ENCODE measurements at places on chromosomes 12 and 14. TPM values are rescaled to one million over a fixed set of nuclear protein-coding genes. Genes with fewer than 3 reads are reported as not detected.

The SYNDIG1L gene
- 0.34 TPM for total RNA-seq

DNA sequence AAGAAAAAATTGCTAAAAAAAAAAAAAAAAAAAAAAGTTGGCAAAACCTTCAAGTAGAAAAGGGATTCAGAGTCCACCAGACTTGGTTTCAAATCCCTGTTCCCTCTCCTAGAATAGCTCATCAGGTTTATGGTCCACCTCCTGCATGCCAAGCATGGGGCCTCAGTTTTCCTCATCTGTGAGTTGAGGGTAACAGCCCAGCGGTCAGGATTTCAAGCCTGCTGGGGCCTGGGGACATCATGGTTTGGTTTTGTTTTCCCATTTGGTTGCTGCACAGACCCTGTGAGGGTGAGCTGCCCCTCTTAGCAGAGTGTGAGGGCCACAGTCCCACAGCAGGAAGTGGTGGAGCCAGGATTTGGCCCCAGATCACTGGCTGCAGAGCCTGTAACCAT, 12.5 kb downstream of the FAM222A start:
- DNase-seq: no peak

DNA sequence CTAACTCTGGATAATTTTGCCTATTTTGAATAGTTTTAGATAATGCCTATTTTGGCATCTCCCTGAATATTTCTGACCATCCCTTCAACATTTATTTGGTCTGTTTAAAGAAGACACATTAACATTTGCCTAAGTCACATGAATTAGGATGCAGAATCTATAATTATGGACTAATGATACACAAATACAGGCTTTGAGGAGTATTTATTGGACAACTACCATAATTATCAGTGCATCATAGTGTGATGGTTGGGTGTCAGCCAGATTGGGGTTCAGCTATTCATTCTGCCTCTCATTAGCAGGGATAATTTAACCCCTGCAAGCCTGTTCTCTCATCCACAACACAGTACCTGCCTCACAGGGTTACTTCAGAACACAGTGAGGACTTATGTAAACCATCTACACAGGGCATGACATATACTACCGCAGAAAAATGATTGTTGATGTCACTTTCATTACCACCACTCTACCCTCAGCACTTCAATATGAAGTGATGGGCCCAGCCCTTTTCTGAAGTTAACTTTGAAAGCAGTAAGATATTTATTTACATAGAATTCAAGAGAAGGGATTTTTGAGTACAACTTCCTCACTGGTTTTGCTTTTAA, 14.4 kb downstream of the PRKCH start:
- DNase-seq: no peak

The SCNN1A gene
- total RNA-seq: 23.1 TPM

DNA sequence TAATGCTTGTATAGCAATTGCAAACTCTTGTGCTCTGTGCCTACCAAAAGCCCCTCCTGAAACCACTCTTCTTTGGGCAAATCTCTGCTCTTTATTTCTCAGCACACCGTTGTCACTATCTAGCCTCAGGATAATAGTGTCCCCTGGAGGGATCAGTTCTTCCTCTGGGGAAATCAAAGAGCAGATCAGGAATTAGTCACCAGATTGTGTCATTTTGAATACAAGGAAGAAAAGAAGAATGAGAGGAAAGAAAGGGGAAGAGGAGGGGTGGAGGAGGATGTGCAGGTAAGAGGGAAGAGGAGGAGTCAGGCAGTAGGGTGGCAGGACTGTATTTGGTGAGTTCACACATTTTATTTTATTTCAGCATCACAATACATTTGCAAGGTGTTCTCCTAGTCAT, 256.4 kb downstream of the GRIN2B start:
- no peak for DNase-seq

DNA sequence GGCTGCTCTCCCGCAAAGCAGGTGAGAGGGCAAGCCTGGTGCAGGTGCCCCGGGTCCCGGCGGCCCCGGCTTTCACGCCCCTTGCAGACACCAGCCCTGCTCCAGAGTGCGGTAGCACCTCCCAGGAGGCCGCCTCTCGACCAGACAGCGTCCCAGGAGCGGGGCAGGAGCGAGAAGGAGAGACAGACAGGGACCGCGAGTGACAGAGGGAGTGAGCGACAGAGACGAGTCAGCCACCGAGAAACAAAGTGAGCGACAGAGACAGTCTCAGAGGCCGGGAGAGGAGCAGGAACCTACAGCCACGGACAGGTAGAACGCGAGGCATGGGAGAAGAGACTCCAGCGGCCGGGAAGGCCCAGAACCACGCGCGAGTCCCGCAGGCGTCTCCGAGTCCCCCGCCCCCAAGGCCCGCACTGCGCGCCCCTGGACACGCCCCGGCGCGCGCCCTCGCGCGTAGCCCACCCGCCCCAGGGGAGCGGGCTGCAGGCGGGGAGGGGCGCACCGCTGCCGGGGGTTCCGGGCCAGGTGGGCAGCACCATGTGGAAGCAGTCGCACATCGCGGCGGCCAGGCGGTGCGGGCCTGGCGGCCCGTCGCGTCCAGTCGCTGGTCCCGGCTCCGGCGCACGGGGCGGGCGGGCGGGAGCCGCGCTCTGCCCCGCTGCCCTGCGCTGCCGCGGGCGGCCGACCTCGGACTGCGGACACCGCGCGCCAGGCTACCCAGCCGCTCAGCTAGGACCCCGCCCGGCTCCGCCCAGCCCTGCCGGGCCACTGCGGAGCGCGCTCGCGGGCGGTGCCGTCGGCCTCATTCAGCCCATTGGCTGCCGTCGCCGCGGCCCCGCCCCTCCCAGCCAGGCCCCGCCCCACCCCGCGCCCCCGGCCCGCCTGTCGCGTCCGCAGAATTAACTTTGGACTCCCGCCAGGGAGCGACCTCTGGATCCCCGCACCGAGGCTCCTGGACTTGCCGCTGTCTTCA, at the start of gene AHNAK2:
AHNAK2 (minus strand) TSS at position 694 of the 973 bp plus-strand sequence; CDS start at position 557, 137 bp downstream.
- peak; percentile 73 for DNase-seq

- DNase-seq: no peak
These were observed 22.7 kb downstream of the LRRC74A start for GRCh38 chr14:76848879-76849278.

DNA sequence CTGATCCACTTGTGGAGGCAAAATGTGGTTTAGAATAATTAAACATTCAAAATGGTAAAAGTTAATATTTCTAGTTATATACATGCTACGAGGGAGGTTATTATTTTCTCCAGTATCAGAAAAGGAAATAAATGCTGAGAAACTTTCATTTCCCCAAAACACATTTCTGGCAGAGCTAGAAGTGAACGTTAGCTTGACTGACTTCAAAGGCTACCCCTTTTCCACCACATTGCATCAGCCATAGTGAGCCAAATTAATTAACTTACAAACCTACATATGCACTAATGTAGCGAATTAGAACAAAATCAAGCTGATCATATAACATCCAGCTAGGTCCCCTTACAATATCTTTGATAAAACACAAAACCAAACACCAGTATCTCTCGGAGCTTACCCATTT, 49.3 kb upstream of the RERGL start:
- no peak for DNase-seq

The ZCRB1 gene
- 50.4 TPM for total RNA-seq

GRCh38 chr14:99768381-99768780, 24.8 kb upstream of the EML1 start:
- DNase-seq: no peak

GRCh38 chr14:61188978-61189808, 91.9 kb downstream of the TMEM30B start:
- DNase-seq: peak; percentile 37

The AMN gene
- total RNA-seq: 3.0 TPM

- no peak for DNase-seq
These were observed 239.6 kb downstream of the ZFP36L1 start for GRCh38 chr14:68553311-68553710.

DNA sequence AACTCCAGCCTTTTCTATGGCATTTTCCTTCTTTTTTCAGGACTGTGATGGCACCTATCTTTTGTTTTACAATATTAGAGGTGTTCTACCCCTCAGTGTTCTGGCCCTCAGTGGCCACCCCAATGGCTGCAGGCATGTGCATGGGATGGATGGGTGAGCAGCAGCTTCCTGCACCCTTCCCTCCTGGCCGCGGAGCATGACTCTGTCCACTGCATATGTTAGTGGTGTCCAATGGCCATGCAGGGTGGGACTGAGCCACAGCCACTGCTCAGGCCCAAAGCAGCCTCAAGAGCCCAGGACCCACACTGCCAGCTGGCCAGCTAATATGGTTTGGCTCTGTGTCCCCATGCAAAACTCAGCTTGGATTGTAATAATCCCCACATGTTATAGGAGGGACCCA, 1032.3 kb upstream of the FBXO33 start:
- DNase-seq: no peak

DNA sequence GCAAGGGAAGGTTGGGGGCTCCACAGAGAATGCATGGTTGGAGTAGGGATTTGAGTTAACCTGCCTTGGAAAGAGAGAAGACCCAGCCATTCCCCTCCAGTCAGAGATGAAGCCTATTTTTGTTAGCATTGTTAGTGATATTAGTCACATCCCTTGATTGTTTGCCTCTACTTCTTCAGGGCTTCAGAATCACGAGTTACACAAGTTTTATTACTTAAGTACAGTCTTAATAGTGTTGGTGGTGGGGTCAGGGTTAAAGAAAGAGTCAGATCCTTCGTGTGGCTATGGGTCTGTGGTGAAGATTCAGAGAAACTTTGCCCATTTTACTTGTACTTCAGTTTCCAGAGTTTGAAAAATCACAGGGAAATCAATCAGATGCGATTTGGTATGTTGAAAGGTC, 363.1 kb downstream of the LRIG3 start:
- DNase-seq: no peak

The TCL1B gene
- total RNA-seq: not detected

The ACRBP gene
- total RNA-seq: 5.0 TPM

DNA sequence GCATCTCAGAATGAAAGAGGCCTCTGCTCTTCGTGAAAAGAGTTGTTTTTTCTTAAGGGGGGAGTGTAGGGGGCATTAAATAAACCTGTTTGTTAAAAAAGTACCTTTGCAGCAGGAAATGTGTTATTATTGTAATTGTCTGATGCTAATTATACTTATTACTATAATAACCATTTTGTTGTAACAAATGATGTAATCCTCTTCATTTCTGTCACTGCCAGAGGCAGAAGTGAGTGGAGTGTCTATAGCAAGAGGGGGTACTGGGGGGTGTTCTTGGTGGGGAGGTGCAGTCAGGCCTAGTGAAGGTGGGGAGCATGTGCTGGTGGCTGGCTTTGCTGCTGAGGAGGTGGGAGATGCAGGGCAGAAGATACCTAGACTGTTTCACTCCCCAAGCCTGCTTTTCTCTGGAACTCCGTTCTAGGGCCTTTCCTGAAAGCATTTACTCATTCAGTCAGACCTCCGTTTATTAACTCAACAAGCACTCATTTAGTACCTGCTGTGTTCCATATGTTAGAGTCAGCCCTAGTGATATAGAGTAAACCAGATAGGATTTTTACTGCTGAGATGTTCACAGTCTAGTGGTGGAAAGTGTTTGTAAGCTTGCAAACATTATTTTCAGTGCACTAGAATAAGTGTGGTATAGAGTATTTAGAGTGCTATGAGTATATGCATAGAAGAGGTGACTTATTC, 77.5 kb upstream of the CISTR start:
- no peak for DNase-seq

DNA sequence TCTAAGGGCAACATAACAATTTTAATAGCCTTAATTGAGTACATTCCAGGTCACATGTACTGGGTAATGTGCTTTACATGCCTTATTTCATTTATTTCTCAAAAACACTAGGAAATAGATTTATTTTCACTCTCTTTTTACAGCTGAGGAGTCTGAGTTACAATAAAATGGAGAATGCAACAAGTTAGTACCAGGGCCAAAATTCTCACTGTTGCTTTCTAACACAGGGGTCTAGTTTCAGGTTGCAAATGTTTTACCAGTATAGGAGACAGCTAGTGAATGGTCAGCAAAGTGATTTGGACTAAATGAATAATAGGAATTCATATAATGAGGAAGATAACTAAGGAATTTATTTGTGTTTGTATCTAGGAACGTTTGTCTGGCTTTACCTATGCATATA, 137.3 kb downstream of the RASSF9 start:
- no peak for DNase-seq

DNA sequence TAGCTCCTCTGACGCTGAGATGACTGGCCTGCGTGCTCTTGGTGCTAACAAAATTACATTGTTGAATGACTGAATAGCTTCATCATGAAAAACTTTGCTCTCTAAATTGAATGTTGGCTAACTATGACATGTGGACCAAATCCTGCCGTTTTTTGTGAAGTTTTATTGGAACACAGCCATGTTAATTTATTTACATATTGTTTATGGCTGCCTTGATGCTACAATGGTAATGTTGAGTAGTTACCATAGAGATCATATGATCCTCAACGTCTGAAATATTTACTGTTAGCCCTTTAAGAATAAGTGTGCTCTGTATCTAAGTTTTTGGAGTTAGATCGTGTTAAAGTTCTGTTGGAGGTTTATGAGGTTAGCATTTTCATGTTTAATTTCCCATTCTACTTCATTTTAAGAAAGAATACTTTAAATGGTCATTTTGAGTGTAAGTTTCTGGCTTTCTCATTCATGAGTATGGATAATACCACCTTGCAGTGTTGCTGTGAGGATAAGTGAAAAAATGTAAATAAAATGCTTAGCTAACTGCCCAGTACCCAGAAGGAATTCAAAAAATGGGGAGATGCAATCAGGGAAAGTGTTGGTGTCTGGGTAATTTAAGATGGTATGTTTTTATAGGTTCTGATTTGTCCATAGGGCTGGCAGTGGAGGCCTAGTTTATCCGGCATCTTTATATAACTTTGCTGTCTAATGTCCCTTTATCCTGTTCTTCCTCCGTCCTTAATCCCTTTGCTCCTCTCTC, 35.3 kb downstream of the NUBPL start:
- DNase-seq: no peak

The GDF3 gene
- not detected for total RNA-seq

The PYGL gene
- total RNA-seq: 15.3 TPM

The SDR9C7 gene
- total RNA-seq: not detected

The CFAP54 gene
- 5.9 TPM for total RNA-seq

GRCh38 chr12:65951697-65952096, 127.4 kb downstream of the HMGA2 start:
- no peak for DNase-seq

The SLC38A4 gene
- 9.4 TPM for total RNA-seq

DNA sequence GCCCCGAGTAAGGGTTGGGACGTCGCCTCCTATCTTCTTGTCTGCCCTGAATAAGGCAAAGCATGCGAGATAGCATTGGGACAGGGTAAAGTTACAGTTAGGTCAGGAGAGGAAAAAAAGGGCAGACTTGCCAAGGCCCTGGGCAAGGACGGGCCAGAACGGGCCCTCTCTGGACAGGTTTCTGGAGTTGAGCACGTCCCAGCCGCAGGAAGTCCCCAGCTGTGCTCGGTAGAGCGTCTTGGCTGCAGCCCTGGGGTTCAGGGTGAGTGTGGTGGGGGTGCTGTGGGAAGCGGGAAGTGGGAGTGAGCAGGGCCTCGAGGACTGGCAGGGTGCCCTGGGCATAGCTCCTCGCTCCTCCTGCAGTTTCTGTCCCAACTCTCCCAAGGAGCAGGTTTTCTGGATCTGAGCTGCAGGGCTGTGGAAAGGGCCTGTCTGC, 5.4 kb downstream of the RPS6KL1 start:
- DNase-seq: no peak

DNA sequence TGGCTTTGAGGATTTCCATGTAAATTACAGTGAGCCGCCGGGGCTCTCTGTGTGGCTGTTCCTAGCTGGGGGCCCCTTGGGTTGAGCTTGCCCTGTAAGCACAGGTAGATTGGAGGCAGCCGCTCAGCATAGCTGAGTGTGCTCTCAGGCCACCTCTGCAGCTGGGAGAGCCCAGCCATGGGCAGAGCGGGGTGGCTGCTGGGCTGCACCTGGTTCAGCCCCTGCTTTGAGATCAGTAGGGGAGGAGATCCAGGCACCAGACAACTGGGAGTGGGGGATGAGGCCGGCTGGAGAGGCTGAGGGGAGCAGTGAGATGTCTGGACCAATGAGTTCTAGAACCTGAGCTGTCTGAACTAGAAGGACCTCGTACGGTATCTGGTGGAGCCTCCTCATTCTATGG, 44.8 kb downstream of the CACNA1C start:
- DNase-seq: no peak
